ENCODE measurements at places on chromosomes 2 and 18.

DNA sequence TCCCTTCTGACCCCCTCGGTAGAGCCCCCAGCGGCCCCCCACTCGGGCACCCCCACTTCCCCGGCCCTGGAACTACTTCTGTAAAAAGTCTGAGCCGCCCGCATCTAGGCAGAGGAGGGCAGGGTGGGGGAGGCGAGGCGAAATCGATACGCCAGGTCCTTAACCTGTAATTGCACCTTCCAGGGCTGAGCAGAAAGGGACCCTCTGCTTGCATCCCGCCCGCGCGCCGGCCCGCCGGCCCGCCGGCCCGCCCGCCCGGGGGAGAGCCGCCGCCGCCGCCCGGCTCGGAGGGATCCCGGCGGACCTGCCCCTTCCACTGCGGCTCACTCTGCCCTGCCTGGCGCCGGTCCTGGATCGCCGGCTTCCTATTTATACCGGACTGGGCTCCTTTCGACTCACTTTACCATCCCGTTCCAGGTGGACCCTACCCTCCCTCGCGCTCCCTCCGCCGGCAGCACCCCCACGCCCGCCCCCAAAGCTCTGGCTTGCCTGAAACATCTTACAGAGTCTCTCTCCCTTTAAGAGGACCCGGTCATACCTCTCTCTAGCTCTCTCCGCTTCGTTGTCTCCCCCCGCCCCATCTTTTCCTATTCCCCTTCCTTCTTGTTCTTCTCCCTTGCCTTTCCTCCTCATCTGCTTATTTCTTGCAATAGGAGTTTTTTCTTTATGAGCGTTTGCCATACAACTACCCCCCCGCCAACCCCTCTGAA, 797 bp downstream of the KLHL14 start:
- no peak for DNase-seq

- DNase-seq, result no peak
These were observed 110.6 kb upstream of the ACVR1 start for GRCh38 chr2:157986761-157987160.

GRCh38 chr2:240468303-240469238, 33.1 kb downstream of the GPC1 start:
- no peak for DNase-seq

- no peak for DNase-seq
These were observed 10.7 kb downstream of the COL4A4 start for GRCh38 chr2:227153307-227153706.

GRCh38 chr2:158969162-158969714, 798 bp downstream of the TANC1 start:
- DNase-seq, result no peak

GRCh38 chr2:132797556-132797955, 127.6 kb upstream of the LYPD1 start:
- DNase-seq, result no peak

DNA sequence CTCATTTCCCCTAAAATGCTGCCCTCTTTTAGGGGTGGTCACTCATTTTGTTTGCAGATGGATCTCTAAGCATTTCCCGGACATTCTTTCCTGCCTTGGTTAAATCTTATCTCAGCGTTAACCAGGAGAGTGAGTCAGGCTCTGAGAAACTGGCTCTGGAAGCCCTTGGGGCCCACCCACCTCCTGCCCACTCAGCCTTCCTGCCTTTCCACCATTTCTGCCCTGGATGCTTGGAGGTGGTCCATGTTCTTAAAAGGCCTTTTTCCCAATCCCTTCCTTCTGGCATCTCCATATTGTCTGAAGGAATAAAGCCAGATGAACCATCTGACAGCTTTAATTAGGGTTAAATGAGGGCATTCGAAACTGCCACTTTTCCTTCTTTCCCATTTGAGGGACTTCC, 9.5 kb downstream of the HK2 start:
- no peak for DNase-seq

DNA sequence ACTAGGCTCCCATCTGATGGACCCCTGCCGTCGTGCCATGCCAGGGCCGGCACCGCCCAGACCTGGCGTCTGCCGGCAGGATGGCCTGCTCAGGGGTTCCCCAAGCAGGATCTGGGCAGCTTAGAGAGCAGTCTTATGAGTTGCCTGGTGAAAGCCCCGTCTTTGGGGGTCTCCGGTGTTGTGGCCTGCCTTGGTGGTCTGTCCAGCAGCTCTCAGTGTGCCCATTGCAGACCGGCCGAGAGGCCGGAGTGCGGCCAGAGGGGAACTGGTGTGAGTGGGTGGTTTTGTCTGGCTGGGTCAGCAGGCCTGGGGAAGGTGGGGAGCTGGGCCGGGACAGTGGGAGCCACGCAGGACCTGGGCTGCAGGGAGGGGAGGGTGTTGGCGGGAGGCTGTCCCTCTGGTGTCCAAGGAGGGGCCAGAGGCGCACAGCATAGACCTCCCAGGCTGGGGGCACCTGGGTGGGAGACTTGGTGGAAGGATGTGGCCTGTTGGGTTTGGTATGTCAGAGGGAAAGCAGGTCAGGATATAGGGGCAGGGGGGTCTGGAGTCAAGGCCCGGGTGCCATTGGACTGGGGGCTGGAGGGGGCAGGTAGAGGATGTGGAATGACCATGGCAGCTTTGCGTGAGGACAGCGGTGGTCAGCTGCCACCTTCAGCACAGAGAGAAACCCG, 16.5 kb downstream of the GPC1 start:
- DNase-seq, result no peak

DNA sequence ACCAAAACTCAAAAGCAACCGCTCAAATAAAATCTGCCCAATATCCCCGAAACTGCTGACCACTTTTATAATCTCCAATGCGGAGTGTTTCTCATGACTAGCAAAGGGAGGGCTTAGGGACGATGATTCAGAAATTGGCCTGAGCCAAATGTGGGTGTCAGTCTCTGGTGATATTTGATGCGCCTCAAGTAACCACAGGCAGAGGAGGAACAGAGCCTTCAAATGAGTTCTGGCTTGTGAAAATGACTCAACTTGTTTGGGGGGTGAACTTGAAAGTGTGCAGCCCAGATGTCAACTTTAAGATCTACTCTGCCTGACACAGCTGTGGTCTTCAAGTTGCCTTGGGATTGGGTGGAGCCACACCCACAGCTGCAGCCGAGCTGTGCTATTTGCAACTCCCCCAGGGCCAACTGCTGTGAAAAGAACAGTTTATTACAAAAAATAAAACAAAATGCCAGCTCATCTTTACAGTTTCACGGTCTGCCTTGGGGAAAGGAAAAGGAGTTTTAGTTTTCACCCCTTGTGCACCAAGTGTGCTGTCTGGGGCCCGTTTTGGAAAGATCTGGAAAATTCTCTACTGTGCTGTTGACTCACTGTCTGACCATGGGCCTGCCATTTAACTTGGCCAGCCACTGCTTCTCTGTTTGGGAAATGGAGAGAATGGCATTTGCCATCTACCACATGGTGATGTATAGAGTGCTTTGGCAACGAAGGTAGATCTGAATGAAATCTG, 222.1 kb downstream of the MTX2 start:
- no peak for DNase-seq

- DNase-seq, result no peak
These were observed 22.2 kb downstream of the PDIA6 start for GRCh38 chr2:10790228-10790973.

DNA sequence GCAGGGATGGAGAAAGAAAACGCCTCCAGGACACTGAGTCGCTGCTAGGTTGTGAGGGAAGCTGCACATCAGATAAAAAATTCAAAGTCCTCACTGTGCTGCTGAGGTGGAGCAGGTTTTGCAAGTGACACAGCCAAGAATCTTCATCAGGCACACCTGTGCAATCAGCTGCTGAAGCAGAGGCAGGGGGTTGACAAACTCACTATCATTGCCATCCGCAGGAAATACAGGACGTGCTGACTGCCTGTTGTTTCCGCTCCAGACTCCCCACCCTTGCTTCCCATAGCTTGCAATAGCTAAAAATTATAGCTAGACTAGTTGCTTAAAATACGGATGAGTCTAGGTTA, 147.8 kb upstream of the FHL2 start:
- DNase-seq, result no peak

- DNase-seq, result no peak
These were observed 1078.5 kb upstream of the ZEB2 start for GRCh38 chr2:145598434-145598833.

GRCh38 chr18:23924813-23925212, 89.7 kb upstream of the TTC39C start:
- no peak for DNase-seq

GRCh38 chr18:48899558-48900174, 51.1 kb downstream of the SMAD7 start:
- DNase-seq, result no peak

- no peak for DNase-seq
These were observed 175.4 kb downstream of the THADA start for GRCh38 chr2:43420389-43420801.

DNA sequence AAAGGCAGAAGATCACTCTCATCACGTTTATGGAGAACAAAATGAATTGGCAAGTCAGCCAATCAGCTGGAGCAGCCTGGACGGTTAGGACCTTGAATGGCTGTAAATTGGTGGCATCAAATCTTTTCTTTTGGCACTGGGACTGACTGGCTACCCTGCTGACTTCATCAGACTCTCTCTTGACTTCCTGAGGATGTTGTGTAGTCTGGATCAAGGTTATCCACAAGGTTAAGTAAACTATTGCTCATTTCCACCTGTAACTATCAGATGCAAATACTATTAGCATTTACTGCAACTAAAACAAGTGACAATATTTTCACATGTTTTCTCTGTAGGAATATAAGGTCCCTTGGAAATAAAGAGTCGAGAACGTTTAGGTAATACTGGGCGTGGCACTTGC, 134.3 kb upstream of the RASGRP3 start:
- no peak for DNase-seq

DNA sequence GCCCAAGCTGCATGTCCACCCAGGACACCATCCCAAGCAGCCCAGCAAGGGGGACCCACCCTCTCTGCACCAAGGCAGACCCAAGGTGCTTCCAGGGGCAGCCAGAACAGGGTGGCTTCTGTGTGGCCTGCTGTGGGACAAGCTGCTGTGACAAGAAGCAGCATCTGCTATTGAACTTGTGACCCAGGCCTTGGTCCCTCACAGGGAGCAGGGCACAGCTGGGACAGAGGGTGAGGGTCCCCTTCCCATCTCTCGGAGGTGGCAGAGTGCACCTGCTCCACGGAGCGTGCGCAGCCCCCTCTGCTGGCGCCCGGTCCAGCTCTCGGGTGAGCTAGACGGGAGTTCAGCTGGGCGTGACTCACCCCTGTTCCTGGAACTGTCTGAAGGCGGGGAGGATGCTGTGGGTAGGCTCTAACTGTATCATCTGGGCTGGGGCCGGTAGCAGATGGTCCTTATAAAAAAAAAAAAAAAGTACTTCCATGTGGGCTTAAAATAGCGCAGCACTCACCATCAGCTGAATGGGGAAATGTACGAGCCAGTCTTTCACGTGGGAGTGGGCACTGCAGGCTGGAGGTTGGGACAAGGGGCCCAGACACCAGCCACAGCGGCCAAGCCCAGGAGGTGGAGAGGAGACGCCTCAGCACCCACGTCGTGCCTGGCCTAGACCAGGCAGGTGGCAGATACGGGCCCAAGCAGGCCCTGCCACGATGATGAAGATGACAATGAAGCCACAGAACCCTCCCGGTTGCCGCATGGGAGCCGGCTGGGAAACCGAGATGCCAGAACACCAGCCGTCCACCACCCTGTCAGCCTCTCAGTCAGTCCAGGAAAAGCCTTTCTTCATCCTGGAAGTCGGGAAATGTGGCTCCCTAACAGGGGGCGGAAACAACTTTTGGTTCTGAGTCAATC, 136.8 kb upstream of the ID2 start:
- peak; percentile 67 for DNase-seq
